ENCODE measurements at places on chromosomes 4 and X.
A peak's percentile ranks its signal among the peaks of the same experiment; 100 is the strongest.

DNA sequence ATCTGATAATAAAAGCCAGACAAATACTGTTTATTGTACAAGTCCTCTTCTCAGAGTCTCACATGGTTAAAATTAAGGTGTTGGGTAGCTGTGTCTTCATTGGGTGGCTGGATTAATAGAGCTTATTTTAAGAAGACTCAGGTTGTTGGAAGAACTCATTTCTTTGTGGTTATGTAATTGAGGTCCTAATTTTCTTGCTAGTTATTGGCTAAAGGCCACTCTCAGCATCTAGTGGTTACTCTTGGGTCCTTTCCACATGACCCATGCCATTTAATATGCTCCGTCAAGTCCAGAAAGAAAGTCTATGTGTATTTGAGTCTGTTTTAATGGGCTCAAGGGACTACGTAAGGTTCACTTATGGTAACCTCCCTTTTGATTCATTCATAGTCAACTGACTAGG lies 1668.6 kb upstream of the AGA start:
- no peak for DNase-seq

DNA sequence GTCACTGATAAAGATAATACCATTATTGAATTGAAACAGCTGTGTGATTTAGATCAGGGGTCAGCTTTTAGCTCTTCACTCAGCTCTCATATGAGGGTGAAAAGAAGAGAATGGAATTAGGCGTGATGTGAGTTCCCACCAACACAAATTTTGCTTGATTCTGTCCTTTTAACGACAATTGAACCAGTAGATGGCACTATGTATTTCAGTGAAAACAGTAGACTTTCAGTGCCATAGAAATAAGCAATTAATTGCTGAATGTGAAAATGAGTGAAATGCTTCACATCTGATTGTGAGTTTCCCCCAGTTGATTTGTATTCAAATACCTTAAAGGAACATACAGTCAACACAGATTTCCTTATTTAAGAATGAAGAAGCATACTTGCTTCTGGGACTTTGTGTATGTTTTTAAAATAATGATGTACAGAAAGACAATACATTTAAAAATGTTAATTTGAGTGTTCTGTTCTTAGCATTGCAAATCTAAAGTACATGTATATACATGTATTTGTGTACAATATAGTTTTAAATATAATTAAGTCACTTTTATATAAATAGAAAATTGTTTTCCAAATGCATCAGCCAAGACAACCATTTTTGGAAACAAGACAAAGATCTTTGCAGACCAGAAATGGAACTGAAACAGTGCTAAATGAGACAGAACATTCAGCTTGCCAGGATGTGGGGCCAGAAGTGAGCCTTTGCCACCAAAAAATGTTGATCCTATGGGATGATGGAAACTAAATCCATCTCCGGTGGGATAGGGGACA lies 178.8 kb downstream of the SNCA start:
- DNase-seq, result peak; percentile 31

DNA sequence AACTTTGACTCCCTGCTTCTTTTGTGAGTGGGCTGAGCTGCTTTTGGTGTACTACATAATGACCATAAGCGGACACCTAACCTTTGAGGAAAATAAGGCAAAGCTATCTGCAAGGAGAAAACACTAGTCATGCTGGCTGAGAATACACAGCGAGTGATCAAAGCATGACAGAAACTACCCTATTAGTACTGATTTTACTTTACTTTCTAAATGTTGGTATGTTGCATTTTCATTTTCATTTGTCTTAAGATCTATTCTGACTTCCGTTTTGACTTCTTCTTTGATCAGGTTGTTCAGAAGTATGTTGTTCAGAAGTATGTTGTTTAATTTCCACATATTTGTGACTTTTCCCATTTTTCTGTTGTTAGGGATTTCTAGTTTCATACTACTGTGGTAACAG lies 361.1 kb downstream of the TRAM1L1 start:
- DNase-seq, result no peak

GRCh38 chrX:69305333-69306062 lies 140.2 kb upstream of the PJA1 start:
- no peak for DNase-seq

DNA sequence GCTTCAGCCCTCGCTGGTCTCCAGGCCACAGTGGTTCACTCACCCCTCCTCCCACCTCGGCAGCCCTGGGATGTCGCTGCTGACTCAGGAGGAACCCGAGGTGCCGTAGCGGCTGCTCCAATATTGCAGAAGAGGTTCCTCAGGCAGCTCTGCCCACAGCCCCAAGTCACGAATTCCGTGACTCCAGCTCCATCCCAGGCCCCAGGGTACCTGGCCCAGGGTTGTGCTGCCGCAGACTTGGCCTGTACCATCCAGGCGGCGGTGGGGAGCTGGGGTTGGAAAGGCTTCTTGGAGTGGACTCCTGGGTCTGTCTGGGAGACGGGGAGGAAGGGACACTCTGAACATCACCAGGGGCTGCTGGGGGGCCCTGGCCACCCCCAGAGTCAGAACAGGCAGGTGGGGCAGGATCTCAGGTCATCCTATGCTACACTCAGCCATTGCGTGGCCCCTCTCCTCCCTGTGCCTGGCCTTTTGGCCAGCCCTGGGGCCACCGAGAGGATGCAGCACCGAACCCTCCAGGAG lies 728 bp upstream of the HGFAC start:
- peak; percentile 29 for DNase-seq

GRCh38 chrX:94600077-94600476 lies 926.1 kb downstream of the FAM133A start:
- no peak for DNase-seq

GRCh38 chr4:101865501-101866062 lies 75.1 kb downstream of the BANK1 start:
- DNase-seq, result no peak

GRCh38 chrX:103674531-103675454 lies 11.7 kb downstream of the MORF4L2 start:
- no peak for DNase-seq

- DNase-seq, result no peak
Measured at GRCh38 chr4:36509845-36510244, 228.4 kb downstream of the DTHD1 start.

DNA sequence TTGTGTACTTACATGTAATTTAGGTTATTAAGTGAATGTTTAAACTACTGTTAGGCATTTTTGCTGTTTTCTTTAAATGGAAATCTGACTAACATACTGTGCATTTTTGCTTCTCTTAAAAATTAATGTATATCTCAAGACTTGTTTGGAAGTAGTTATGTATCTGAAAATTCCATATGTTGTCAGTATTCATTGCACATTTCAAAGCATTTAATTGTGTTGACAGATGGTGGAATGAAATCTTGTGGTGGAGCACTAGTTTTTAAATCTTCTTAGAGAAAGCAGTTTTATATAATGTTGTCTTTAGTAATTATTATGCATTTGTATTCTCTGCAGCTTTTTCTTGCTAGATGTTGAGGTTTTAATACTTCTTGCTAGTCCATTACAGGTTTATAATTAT lies 71.5 kb upstream of the MSANTD1 start:
- DNase-seq, result no peak

GRCh38 chrX:121496966-121497365 lies 449.6 kb downstream of the GLUD2 start:
- peak; percentile 61 for DNase-seq
